ENCODE measurements at places on chromosomes 13 and 19.

DNA sequence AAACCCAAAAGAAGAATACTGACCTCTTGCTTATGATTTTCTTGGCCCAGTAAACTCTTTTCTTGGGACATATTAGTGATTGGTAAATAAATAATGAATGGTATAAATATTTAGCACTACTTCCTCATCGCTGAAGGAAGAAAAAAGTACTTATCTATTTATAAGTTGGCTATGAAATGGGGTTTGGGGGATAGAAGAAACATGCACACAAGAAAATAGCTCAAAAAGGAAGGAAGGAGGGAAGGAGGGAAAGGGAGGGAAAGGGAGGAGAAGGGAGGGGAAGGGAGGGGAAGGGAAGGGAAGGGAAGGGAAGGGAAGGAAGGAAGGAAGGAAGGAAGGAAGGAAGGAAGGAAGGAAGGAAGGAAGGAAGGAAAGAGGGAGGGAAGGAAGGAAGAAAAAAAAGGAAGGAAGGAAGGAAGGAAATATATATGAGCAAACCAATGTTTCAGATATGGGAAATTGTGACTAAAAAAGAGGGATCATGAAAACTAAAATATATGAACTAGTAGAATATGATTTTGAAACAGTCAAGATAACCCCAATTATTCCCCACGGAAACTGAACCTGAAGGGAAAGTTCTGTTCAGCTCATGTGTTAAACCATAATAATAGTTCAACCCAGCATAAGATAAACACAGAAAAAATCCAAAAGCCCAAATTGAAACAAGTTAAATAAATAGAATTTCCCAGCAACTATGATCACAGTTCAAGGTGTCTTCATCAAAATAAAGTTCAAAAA lies 75.3 kb downstream of the FGF14 start:
- no peak for DNase-seq

DNA sequence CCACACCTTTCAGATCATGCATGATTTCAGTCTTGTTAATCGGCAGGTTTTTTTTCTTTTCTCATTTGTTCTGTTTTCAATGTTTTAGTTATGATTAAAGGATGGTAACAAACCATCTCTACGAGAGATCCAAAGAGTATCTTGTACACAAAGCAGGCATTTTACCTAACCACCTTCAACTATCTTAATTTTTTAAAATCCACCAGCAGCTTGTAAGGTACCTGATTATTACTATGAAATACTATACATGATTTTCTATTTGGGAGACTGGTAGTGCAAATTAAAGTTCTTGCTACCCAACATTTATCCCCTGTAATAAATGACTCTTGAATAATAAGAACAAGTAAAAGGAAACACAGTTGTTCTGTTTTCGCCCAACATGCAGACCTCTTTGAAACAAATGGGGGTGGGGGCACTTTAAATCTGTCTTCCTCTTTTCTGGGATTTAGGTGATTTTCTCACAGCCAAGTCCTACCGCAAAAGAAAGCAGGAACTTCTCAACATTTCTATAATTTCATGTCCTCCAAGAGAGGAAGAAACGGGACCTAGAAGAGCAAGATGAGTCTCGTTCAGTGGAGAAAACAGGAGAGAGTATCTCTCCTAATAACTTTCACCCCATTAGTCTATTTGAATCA lies 3.6 kb downstream of the POU4F1 start:
- DNase-seq = no peak

DNA sequence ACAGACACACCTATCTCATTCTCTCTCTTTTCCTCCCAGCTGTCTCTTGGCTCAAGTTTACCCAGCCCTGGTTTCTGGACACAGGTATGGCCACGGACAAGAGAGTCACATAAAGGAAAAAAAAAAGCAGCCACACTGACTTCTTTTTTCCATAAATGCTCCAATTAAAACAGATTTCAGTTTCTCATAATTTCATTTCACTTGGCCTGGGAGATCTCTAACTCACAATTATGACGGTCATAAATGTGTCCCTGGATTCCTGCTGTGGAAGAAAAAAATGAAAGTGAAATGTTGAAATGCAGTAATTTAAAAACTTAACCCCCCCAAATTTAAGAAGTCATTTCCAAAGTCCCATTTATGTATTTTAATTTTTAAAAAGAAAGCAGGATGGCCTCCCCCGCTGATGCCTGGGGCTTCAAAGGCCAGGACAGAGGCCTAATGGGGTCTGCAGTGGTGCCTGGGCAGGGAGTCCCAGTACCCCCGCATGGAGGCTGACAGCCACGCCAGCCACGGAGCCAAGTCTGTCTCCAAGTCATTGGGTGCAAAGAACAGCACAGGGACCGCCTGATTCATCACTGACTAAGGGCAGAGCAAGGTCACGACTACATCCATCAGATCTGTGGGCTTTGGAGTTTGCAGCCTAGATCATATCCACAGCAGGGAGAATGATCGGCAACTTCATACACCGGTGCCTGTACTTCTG lies 79.7 kb downstream of the TSHZ3 start:
- DNase-seq = no peak

GRCh38 chr13:29803221-29803620 lies 47.2 kb downstream of the UBL3 start:
- no peak for DNase-seq

- DNase-seq = peak; percentile 10
Observed at GRCh38 chr19:4676955-4677731, 7.0 kb upstream of the MYDGF start.

DNA sequence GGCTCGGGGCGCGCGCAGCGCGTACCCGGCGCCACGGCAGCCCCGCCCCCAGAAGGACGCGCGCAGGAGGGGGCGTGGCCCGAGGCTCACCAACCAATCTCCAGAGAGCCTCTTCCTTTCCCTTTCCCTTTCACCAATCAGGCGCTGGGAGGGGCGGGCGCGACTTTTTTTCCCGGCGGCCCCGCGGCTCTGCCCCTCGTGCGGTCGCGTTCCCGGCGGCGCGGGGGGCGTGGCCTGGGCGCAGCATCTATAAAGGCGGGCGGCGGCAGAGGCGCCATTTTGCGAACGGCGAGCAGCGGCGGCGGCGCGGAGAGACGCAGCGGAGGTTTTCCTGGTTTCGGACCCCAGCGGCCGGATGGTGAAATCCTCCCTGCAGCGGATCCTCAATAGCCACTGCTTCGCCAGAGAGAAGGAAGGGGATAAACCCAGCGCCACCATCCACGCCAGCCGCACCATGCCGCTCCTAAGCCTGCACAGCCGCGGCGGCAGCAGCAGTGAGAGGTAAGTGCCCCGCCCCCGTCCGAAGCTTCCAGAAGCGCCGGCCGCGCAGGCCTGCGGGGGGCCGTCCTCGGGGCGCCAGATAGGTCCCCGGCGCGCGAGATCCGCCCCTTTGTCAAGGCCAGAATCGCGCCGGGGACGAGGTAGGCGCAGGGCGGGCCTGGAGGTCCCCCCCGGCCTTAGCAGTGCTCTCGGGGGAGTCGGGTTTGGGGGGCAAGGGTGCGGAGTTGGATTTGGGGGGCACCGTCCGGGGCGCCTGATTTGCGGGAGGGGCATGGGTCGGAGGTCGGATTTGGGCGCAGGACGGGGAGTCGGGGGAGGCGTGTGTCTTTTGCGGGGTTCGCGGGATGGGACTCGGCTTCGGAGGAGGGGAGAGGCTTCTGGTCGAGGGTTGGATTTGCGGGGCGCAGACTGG lies 12.5 kb downstream of the PEAK3 start:
- DNase-seq = peak; percentile 97

- DNase-seq = peak; percentile 15
Observed at GRCh38 chr13:51681037-51681678, 96.9 kb downstream of the WDFY2 start.

DNA sequence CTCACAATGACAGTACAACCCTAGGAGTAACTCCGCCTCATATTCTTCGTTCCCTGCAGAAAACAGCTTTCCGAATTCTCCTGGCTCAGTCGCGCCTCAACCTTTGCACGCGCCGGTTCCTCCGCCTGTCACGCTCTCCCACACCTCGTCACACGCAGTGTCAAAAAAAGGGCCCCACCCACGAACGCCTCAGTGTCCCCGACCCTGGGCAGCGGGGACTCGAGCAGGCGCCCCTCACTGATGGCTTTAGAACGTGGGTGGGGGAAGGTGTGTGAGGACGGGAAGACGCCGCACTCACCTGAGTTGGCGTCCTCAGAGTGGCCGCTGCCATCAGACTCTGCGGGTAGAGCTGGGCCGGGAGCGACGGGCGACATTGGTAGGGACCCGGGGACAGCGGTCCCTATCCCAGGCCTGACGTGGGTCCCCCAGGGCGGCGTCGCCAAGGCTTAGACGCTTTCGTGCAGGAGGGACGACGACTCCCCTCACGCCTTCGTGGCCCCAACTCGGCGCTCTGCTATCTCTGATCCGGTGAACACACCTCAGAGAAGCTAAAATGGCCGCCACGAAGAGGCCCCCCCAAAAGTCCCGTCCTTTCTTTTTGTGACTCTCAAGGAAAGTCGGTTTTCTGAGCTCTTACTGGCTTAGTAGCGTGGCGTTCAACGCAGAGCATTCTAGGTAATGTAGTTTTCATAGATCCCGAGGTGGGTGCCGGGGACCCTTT lies at the start of gene ZNF154:
Gene ZNF154, minus strand, starts transcription at position 564 of the 721 bp plus-strand sequence. Its CDS starts 233 bp downstream, at position 331.
- DNase-seq = no peak

GRCh38 chr19:48363500-48363809 lies 285 bp downstream of the TMEM143 start:
- no peak for DNase-seq

DNA sequence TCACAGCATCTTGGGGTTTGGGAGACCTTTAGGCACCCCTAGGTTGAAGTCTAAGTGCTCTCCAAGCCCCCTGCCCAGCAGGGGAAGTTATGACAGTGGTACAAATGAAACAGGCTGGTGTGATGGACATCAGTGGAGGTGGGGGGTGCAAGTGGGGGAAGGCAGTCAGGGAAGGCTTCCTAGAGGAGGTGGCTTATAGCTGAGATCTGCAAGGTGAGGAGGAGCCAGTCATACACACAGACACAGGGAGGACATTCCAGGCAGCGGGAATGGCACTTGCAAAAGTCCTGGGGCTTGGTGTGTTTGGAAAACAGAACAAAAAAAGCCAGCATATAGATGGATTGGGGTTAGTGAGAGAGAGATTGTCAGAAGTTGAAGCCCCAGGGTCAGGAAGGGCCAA lies 11.6 kb downstream of the HSH2D start:
- no peak for DNase-seq

DNA sequence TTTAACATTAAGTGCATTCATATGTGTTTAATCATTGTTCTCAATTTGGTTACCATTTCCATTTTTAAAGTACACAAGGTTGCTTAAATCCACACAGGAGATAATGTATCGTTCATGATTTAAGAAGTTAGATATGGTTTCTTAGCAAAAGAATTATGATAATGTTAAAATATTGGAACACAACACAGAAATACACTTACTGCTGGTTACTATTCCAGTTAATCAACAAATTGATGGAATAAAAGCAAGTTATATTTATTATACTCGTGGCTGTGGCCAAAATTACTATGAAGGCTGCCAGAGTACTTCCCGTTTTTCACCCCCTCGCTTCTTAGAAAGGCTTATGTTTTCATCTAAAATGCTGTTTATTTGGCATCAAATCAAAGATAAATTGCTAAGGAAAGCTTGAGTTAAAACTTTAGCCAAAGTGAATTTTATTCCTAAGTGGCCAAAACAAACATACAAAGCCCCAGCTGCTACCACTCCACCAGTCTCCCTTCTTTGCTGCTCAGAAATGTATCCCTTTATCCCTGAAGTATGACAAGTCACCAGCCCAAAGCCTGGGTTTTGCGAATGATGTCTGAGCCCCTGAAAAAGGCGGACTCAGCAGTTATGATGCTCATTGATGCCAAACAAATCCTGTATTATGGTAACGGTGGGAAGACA lies 27.7 kb downstream of the LCP1 start:
- DNase-seq = no peak

- DNase-seq = no peak
Observed at GRCh38 chr13:109879338-109879737, 93.0 kb upstream of the IRS2 start.

GRCh38 chr19:53308339-53308811 lies 25.2 kb upstream of the ZNF845 start:
- DNase-seq = no peak

DNA sequence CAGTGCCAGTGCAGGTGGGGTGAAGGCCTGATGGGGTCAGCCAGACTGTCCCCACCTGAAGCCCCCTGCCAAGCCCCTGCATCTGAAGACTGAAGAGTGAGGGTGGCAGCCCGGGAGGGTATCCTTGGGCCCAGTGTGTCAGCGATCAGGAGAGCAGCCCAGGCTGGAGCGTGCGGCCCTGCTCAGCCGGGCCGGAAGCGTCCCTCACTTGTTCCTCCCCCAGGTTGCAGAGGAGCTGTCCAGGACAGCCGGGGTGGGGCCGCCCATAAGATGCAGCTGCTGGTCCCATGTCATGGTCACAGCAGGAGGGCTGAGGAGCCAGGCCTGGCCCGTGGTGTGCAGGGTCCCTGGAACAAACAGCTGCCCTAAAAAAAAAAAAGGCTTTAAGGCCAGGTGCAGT lies 55.4 kb downstream of the KDM4B start:
- no peak for DNase-seq

DNA sequence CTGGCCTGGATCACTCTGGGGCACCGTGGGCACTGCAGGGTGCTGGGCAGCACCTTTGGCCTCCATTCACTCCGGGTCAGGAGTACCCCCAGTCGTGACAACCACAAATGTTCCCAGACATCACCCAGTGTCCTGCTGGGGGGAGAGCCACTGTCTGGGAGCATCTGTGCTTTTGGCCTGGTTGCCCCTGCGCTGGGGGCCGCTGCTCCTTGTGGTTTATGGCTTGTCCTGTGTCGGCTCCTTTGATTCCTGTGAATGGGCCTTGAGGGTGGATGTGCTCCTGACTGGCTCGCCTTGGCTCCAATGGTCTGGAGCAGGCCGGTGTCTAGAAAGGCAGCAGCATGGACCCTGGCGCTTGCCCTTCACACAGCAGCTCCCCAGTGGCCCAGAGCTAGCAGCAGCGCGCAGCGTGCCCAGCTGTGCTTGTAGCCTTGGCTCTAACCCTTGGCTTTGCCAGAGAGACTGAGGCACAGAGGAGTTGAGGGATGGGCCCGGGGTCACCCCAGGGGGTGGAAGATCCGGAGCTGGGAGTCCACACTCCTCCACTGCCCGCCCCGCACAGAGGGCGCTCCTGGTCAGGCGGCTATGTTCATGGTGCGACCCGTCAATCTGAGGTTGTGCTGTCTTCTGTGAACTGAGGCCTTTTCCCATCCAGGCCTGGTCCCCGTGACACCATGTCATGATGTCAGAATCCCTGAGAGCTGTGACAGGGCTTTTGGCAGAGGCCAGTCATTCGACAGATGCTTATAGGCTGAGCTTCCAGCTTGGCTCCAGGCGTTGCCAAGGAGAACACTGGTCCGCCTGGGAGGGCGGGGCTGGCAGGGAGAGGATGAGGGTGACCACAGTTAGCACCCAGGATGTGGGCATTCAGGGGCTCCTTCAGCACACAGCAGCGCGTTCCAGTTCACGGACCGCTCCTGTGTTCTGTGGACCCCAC lies 4.1 kb downstream of the DAZAP1 start:
- DNase-seq = no peak

DNA sequence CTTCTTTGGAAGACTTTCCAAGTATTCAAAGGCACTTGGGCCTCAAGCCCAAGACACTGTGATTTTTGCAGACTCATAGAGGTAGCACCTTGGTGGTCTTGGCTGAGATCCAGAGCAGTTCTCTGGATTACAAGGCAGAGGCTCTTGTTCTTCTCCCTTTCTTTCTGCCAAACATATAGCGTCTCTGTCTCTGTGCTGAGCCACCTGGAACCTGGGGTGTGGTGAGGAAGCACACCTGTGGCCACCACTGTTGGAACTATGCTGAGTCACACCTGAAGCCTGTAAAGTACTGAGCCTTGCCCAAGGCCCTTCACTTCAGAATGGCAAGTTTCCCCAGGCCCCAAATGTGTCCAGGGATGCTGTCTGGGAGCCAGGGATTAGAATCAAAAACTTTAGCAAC lies 127.5 kb downstream of the FREM2 start:
- no peak for DNase-seq

Data from CD14-positive monocyte (primary cell).